GOT3 (cell line): ENCODE measurements at places on chromosomes 2 and 18.

DNA sequence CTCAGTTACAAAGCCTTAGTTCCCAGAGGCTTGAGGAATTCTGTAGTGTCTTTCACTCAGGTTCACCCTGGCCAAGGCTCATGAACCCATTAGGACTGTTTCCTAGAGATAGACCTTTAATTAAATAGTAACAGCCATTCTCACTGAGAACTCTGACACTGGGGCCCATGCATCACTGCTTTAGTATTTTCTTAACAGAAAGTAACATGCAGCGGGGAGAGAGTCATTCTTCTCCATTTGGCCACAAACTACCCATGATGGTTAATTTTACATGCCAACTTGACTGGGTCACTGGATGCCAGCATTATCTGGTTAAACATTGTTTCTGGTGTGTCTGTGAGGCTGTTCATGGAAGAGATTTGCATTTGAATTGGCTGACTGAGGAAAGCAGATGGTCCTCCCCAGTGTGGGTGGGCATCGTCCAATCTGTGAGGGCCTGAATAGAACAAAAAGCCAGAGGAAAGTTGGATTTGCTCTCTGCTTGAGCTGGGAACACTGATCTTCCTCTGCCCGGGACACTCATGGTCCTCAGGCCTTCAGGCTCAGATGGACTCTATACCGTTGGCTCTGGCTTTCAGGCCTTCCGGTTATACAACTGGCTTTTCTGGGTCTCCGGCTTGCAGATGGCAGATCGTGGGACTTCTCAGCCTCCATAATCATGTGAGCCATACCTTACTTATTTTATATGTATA lies 5.6 kb upstream of the CPLX4 start:
- no peak for DNase-seq

DNA sequence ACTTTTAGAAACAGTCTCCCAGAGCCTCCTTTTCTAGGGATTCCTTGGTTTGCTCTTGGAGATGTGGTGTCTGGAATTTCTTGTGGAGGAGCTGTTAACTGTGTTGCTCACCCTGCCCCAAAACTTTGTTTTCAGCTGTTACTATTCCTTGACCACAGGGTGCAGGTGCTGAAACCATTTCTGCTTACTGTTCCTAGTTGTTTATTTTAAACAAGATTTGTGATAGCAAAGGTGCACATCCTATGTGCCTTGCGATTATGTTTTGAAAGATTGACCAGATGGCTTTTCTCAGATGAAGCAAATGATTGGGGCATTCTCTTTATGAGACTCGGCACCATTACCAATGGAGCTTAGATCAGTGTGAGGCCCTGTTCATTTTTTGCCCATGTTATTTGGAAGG lies 111.2 kb downstream of the RAB3GAP1 start:
- no peak for DNase-seq

DNA sequence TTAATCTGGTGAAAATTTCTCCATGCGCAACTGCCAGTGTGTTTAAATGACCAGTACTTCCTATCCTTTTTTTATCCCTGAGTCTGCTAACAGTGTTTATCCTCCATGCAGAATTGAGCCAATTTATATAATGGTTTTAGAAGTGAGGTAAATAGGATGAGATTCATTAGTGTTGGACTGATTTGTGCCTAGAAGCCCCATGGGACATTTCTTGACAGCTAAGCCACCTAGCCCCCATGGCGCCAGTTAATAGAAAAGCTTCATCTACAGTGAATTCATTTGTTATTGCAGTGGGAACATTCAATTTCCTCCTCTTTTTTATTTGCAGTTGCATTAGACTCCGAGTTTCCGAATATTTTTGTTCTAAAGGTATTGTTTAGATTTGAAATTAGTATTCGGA lies 175.6 kb downstream of the ARL6IP6 start:
- DNase-seq: no peak

DNA sequence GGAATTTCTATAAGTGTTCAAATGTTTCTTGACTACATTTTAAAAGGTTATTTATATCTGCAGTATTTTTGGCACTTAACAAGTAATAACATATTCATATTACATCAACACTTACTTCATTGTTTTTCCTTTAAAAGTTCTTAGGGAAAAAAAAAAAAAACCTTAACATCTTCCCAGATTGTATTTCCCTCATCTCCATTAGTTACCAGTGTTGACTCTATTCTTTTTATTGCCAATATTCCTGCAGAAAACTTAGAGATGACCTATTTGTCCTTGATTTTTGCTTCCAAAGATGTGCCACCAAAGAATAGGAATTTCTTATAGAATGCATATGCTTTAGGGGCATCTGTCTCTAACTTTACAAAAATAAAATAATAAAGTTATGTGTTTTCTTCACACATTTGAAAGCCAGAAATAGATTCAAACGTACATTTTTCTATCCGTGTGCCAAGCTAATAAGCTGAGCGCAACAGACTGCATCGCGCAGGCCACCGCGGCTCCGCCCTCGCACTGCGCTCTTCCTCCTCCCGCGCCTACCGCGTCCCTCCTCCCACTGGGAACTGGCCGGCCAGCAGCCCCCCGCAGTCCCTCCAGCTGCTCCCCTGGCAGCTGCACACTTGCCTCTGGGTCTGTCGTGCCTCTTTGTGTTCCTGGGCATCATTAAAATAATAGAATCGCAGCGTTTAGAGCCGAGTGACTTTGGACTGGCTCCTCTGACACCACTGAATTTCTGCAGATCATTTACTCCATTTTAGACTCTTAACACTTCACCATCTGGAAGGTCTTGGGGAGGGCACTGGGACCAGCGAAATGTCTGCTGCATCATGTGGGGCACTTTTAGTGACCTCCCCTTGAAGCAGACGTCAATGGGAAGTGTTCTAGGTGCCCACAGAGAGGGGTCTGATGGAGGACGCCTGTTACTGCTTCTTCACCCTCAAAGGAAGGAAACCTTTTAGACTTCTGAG lies 21.2 kb upstream of the NAB1 start:
- DNase-seq: no peak

DNA sequence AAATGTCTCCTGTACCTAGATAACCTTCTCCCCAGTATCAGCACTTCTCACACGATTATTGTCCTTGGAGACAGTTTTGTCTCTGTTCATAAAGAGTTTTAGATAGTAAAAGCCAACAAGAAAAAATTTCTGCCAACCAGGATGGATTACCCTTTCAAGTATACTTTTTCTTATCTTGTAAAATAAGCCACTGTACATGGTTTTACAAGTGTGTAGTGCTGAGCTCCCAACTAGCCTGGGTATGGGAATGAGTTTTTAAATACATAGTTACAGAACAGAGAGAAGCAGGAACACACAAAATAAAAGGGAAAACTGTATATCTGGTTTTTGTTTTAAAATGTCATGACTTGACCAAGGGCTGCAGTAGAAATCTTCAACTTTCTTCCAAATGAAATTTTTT lies 76.7 kb downstream of the C18orf54 start:
- DNase-seq: no peak

DNA sequence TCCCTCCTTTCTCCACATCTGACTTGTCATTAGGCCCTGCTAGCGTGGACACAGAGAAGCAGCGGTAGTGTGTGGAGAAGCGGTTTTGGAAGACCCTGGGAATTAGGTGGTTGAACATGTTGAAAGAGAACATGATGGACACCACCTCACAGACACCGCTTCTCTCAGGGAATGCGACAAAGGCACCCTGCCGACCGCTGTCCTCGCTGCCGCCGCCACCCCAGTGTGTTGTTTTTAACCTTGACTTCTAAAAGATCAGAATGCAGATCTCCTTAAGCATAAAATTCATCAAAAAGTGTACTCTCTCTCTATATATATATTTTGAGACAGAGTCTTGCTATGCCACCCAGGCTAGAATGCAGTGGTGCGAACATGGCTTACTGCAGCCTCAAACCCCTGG lies 33.2 kb downstream of the AQP4 start:
- no peak for DNase-seq

- no peak for DNase-seq
Measured at GRCh38 chr2:177830881-177831386, 241.6 kb downstream of the PDE11A start.

DNA sequence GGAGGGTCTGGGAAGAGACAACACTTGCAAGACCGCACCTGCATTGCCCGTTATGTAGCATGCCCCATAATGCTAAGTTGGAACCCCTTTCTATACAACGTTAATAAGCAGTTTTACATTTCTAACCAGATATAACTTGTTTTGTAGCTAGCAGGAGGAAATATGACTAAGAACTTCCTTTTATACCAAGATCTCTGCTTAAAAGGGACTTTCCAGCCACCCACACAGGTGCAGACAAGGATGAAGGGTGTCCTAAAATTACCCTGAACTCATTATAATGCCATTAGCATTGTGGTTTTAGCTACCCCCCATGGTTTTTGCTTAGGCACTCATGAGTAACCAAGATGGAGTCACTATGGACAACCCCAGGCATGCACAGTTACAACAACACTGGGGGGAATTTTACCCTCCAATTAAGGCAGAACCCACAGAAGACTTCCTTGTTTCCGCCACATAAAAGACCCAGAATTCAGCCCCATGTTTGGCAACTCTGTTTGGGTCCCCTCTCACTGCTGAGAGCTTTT lies 362.8 kb downstream of the CBLN2 start:
- DNase-seq: no peak

DNA sequence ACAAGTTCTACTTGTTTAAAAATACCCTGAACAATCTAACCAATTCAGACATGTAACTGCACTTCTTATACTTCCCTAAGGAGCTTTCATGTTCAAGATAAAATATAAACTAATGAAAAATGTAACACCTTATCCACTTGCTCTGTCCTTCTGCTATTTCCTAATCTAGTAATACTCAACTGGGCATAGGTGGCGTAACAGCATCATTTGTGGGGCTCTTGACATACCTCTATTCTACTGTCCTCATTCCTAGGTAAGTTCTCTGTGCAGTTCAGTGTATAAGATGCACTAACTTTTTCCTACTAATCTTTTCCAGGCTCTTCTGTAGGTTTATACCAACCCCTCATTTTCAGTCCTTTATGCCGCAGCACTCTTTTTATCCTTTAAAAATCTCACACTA lies 36.7 kb downstream of the PRKD3 start:
- no peak for DNase-seq

GRCh38 chr2:10890706-10891270 lies 20.9 kb upstream of the KCNF1 start:
- DNase-seq: no peak

GRCh38 chr2:45707661-45708060 lies 56.2 kb downstream of the PRKCE start:
- no peak for DNase-seq

- DNase-seq: no peak
Measured at GRCh38 chr2:31318361-31319336, 84.7 kb downstream of the EHD3 start.

DNA sequence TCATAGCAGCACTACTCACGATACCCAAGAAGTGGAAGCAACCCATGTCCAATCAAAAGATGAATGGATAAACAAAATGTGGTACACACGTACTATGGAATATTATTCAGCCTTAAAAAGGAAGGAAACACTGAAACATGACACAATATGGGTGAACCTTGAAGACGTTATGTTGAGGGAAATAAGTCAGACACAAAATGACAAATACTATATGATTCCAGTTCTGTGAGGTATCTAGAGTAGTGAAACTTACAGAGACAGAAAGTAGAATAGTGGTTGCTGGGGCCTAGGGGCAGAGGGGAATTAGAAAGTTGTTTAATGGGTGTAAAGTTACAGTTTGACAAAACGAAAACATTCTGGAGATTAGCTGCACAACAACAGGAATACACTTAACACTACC lies 24.7 kb downstream of the TLK1 start:
- DNase-seq: no peak

DNA sequence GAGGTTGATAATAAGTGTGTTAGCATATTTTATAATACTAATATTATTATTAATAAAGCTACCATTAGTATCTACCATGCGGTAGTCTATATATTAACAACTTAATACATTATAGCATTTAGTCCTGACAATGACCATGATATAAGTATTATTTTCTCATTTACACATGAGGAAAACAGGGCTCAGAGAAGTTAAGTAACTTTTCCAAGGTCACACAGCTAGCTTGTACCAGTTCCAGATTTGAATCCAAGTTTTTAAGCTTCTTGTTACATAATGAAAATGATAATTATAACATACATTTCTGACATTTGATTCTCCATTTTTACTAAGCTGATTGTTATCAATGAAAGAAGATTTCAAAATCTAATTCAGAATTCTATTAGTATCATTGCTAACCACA lies 310.6 kb downstream of the AGPS start:
- no peak for DNase-seq

- no peak for DNase-seq
Measured at GRCh38 chr18:1663879-1664705, 759.4 kb downstream of the ADCYAP1 start.

DNA sequence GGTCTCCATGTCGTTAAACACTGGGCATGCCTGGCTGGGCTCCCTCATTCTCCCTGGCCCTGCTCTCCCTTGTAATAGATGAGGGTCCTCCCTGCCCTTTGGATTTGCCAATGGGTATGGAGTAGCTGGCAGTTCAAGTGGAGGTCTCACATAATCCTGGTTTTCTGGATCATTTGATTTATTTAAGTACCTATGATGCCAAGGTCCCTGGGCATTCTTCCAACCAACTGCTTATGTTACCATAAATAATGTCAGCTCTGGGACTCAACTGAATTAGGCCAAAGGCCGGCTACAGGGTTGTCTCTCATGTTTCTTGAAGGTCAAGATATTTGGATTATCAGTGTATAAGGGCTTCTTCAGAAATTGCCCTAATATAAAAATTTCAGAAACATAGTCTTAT lies 104.9 kb upstream of the LYPD6 start:
- DNase-seq: no peak

DNA sequence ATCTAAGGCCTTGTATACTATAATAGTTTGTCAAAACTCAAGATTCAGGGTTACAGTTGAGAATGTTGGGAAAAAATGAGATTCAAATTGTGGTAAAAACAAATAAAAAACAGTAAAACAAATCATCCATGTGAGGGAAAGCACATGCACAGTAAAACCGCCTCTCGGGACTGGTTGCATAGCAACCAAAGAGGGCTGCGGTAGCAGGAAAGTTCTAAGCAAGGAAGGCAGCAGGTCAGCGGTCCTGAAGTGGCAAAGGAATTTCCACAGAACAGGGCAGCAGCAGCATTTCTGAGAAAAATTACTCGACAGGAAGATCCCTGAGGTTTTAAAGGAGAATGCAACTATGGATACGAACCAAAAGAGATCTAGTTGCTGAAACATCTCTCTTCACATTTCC lies 93.7 kb downstream of the DYNAP start:
- DNase-seq: no peak

DNA sequence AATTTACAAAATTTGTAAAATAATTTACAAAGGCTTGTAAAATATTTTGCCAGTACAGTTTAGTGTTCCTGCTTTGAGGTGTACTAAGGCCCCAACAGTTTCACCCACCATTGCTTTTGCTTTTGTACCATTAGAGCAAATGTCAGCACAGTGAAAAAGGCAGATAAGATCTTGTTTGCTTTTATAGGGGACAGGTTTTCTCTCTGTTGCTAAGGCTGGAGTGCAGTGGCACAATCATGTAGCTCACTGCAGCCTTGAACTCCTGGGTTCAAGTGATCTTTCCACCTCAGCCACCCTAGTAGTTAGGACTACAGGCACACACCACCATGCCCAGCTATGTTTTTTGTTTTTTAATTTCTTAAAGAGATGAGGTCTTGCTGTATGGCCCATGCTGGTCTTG lies 19.6 kb upstream of the NPC1 start:
- no peak for DNase-seq
